Cortex of kidney (tissue), 1 donor: ENCODE measurements at places on chromosomes 4 and X.

- DNase-seq, result no peak
Observed at GRCh38 chrX:138020941-138021340, 455.0 kb downstream of the ZIC3 start.

- no peak for DNase-seq
Observed at GRCh38 chr4:63529581-63530337, 879.5 kb downstream of the TECRL start.

DNA sequence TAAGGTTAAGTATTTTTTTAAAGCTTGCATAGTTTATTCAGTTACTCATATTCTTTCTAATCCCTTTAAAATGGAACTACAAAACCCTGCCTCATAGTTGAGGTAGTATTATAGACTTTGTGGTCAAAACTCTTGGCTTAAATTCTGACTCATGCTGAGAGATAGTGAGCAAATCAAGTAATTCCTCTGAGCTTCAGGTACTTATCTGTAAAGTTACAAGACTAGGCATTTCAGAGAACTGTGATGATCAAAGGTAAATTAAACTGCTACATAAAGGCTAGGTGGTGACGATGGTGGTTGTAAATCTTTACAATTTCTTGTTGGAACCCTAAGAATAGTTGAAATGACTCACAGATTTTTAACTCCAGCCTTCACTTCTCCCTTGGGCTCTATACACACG, 3.2 kb upstream of the CLOCK start:
- DNase-seq, result no peak

DNA sequence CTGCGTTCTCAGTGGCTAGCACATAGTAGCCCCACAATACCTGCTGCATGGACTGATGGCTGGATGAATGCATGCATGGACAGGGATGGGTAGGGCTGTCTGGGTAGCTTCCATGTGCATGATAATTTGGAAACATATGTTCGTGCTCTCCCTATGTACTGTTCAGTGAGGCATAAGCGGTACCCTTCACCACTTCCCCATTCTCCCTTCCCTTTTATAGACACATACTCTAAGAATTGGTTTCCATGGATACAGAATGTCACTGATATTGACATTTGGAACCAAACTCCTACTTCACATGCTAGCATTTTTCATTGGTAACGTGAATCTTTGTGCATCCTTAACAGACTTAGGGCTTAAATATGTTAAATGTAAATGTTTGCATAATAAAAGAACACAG, 20.4 kb downstream of the USP46 start:
- DNase-seq, result no peak

DNA sequence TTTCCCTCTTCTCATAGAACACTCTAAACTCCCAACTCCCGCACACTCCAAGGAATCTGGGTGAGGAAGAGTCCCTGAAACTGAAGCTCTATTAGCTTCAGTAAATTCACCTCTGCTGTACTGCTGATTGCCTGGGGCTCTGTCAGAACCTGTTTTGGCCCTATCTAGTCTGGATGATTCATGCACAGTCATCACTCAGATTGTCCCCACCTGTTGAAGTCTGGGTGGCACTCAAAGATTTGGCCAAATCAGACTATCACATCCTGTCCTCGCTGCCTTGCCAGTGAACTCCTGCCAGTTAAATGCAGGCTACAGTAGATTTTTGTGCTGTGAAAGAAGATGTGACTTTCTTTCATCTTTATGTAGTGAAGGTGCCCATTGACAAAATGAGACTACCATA, 63.5 kb upstream of the EMCN start:
- DNase-seq, result no peak

GRCh38 chr4:4269856-4270255, 20.1 kb downstream of the LYAR start:
- DNase-seq, result no peak

- no peak for DNase-seq
Observed at GRCh38 chrX:44183329-44183728, 160.1 kb downstream of the EFHC2 start.

GRCh38 chr4:24603343-24603742, 19.0 kb upstream of the DHX15 start:
- no peak for DNase-seq

DNA sequence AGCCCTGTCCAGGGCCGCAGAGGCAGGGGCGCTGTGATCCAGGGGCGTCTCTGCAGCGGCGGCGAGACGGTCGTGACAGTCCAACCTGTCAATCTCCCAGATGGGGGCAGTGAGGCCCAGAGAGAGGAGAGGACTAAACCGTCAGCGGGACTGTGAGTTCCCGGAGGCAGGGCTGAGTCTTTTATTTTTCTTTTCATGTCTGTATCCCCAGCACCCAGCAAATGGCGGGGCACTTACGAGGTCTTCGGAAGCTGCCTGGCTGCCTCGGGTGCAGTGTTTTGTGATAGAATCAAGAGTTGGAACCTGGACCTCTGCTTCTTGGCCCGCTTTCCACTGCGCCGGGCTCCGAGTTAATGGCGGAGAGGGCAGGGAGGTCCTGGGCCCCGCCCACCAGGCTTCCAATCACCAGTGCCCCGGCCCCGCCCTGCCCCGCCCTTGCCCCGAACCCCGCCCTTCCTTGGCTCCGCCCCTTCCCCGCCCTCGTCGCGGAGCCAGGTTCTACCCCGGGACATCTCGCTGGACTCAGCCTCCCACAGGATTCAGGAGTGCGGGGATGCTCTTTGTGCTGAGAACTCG, 35.3 kb upstream of the GRPEL1 start:
- DNase-seq, result no peak

GRCh38 chr4:21901281-21901680, 47.3 kb downstream of the KCNIP4 start:
- no peak for DNase-seq

- no peak for DNase-seq
Observed at GRCh38 chr4:41505161-41505661, 32.7 kb upstream of the LIMCH1 start.

DNA sequence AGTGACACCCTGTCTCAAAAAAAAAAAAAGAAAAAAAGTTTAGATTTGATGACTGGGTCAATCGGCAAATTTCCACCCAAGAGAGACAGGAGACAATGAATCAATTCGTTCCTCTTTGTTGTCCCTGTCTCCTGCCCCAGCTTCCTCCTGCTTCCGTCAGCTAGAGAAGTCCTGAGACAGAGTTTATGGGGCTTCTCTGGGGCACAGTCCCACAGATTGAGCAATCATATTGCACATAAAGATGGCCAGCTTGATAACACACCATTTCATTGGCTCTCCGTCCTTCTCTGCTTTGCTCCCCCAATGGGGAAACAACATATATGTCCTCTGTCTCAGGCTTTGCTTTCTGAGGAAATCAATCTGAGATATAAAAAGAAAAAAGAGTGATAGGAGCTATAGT, 78.4 kb upstream of the FUNDC1 start:
- DNase-seq, result no peak

DNA sequence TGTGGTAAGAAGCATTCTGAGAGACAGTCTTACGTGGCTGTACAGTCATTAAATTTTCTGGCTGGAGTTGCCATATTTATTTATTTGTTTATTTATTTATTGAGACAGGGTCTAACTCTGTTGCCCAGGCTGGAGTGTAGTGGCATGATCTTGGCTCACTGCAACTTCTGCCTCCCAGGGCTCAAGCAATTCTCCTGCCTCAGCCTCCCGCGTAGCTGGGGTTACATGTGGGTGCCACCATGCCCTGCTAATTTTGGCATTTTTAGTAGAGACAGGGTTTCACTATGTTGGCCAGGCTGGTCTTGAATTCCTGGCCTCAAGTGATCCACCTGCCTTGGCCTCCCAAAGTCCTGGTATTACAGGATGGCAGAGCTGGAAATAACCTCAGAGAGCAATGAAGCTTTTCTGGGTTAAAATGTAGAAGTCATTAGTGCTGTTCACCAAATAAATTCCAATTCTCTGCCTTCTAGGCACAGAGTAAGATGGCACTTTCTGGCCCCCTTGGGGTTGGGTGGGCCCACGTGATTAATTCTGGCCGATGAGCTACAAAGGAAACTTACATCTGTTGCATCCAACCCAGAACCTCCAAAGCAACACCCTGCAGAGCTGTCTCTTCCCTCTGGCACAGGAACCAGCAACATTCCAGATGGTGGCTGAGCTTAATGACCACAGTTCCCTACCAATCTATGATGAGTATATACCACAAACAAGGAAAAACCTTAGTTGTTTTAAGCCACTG, 4.5 kb downstream of the MRFAP1 start:
- no peak for DNase-seq

DNA sequence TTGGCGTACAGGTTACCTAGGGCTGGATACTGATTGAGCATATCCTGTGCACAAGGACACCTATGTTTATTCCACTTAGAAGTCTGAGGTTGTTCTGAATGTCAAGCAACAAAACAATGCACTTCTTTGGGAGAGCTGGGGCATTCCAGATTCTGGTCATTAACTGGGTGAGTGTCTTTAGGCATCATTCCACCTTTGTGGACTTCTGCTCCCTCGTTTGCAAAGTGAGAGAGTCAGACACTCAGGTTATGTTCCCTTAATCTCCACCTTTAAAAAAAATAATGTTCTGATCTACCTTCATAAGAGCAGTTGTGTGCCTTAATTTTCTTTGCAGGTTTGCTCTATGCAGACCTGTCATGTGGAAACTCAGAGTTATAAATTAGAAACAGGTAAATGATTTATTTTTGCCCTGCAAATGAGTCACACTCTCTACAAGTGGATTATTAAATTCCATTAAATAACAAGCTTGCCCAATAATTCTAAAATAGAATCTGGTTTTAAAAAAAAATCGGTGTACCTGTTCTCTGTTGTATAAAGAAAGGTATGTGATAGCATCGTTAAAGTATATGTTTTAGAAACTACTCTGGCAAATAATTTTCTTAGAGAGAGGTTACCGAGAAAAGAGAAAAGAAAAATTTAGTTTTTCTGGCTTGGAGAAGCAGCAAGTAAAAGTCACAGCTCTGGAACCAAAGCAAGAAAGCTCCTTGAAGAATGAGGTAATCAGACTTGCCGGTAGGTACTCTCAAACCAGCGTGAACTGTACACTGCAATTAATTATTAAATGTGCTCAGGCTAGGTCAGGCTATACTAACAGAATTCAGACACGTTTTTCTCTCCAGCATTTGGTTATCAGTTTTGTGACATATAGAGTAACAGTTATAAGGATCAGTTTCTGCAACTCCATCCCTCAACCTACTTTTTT, 93.2 kb downstream of the SORBS2 start:
- DNase-seq, result no peak

DNA sequence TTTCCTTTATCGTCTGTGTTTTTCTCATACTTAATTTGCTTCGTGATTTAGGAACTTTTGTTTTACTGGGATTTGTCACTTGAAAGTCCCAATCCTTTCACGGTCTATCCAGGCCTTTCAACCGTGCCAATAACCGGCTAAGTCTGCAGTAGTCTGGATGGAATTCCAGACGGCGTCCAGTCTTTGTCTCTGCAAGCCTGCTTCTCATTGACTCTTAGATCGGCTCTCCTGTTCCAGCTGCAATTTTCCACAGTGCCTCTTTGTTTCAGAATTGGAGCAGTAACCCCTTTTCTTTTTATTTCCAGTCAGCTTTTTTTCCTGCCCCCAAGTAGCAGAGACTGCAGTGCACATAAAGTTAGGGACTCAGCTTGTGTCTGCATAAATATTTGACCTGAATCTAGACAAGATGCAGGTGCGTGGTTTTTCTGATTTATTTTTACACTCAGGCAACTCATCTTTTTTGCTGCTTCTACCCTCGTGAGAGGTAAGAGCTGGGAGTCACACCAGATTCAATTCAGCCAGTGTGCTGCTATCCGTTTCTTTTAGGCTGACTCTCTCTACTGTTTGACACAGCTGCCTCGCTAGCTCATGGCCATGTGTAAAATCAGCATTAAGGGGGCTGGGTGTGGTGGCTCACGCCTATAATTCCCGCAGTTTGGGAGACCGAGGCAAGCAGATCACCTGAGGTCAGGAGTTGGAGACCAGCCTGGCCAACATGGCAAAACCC, 37.4 kb upstream of the DHRSX start:
- DNase-seq, result no peak

DNA sequence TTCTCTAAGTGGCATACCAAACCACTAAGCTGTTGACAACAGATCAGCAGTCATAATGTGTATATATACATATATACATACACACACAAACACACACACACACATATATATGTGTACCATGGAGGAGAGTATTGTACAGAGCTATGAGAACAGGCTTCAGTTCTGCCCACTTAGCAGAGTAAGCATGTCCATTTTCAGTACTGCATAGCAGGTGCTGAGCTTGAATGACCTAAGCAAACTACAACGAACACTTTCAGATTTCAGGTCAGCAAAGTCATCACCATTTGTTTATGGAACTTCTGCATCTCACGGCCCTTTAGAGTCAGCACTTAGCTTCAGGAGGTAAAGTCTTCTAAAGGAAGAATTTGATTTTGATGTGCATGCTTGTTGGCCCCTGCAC, 735.8 kb upstream of the ATOH1 start:
- no peak for DNase-seq

GRCh38 chr4:1418494-1419285, 12.4 kb upstream of the NKX1-1 start:
- no peak for DNase-seq

- DNase-seq, result no peak
Observed at GRCh38 chrX:40736170-40736505, 796 bp upstream of the MED14 start.

GRCh38 chr4:74481891-74482609, 37.1 kb downstream of the AREG start:
- DNase-seq, result no peak

DNA sequence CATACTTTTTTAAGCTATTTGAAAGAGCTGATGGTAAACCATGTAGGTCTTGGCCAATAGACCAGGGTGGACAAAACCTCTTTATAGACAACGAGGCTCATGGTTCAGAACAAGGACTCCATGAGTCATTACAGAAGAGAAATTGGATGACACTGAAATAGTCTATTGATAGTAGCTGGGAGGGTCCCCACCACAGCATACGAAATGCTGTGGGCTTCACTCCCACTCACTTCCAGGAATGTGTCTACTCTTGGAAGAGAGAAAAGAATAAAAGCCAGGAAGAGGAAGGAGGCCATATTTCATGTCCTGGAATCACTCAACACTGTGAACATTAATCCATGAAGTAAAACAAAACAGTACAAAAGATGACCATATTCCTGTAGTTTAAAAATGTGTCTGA, 82.3 kb upstream of the MXRA5 start:
- no peak for DNase-seq

DNA sequence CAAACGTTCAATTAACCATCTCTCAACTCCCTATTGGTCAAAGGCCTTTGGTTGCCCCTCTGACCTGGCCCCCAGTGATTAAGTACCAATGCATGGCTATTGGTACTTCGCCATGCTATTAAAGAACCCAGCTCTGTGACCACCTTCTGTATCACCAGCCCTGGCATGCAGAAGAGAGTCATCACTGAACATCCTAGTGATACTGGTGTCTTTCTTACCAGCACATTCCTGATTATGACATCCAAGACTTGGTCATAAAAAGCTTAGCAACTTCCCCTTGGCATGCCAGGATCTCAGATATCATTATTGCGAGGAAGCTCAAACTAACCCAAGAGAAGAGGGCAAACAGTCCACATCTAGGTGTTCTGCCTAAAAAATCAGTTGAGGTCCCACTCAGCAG, 122.3 kb upstream of the OTUD4 start:
- DNase-seq, result no peak
